ENCODE measurements at places on chromosomes 12 and 14. TPM values are rescaled to one million over a fixed set of nuclear protein-coding genes. Genes with fewer than 3 reads are reported as not detected.

The CCDC38 gene
- total RNA-seq: 0.13 TPM

DNA sequence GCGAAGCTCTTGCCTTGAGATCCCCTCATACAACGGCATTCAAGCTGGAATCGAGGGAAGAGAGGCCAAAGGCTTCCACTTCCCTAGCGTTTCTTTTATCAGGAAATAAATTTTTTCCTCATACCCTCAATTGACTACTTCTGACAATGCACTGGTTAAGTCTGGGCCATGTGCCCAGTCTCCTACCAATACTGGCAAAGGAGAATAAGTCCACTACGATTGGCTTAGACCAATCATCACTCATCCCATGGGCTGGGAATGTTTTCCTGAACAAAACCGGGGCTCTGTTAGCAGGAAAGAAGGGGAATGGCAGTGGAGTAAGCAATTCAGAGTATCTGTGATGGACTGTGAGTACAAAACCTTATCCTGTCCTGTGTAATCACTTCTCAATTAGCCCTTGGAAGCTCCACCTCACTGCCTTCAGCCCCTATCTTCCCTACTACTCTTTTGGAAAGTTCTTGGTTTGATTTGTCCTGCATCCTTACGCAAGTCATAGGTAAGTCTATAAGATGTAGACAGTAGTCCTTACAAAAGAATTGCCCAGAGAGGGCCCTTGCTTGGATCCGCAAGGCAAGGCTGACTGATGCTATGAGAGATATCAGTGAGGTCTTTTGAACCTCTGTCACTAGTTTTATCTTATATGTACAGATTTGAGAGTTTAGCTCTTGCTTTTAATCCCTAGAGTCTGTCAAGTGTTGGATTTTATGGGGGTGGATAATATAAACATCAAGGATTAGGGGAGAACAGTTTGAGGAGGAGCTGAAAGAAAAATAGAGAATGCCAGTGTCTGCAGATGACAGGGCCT lies 36.3 kb upstream of the CDK17 start:
- DNase-seq: no peak

DNA sequence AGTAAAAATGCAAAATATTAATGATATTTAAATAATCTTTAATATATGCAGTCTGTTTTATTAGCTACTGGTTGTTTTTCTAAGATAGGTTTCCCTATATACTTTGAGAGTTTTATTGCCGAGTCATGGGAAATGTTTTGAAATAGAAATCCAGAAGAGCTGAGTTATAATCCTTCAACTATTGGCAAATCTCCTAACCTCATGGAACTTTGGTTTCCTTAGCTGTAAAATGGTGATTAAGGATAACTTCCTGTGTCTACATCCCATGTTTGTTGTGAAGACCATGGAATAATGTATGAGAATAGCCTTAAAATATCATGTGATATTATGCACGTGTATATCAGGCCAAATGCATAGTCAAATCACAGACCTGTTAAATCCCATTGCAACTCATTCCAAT lies 51.0 kb downstream of the UNC79 start:
- DNase-seq: no peak

GRCh38 chr12:93032758-93033157 lies 103.7 kb upstream of the EEA1 start:
- DNase-seq: no peak

DNA sequence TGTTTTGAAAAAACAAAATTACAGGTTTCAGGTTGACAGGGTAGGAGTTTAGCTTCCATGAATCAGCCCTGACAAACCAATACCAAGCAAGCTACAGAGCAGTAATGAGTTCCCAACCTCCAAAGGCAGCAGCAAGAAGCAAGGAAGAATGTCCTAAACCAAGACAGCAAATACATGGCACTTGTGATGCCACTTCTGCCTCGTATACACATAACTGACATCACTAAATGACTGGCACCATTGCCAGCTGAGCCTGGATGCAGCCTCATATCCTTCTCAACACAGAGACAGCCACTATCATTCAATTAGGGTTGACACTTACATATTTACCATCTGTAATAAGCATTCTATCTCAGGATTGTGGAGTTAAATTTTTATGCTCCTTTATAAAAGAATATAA lies 35.0 kb upstream of the MDM1 start:
- DNase-seq: no peak

DNA sequence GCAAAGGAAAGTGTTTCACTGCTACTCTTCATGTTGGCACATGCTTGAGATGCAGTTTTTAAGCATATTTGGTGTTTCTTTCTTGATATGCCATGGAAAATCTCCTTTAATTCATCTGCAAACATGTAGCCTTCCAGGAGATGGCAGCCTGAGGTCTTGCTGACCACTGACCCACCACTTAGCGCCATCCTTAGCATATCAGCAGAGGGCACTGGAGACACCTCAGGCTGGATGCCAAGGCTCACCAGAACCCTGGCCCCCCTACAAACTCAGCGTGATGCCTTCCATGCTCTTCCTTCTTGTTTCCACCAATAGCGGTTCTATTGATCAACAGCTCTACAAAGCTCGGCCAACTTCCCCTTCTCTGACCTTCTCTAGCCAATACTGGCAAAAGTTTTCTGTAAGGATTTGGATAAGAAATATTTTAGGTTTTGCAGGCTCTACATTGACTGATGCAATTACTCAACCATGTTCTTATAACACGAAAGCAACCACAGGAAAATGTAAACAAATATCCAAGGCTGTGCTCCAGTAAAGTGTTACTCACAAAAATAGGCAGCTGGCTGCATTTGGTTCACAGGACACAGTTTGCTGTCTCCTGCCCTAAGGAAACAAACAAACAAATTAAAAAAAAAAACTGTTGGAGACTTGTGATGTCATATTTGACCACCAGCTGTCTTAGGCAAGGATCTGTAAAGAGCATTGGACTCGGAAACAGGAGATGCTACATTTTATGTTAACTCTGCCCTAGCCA lies 209.7 kb downstream of the SLC15A4 start:
- DNase-seq: no peak

DNA sequence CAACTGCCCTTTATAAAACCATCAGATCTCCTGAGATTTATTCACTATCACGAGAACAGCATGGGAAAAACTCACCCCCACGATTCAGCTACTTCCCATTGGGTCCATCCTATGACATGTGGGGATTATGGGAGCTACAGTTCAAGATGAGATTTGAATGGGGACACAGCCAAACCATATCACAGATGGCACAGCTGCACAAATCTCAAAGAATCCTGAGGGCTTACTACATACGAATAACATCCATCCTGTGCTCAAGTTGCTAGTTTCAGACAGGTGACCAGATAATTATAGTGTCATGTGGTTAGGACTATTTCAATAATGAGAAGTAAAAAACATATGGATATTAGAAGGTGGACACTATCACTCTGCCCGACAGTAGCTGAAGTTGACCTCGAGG lies 211.2 kb downstream of the NUAK1 start:
- DNase-seq: no peak

GRCh38 chr12:108320507-108321293 lies 18.4 kb downstream of the CMKLR1 start:
- DNase-seq: no peak

GRCh38 chr12:66733321-66733720 lies 54.4 kb upstream of the GRIP1 start:
- no peak for DNase-seq

DNA sequence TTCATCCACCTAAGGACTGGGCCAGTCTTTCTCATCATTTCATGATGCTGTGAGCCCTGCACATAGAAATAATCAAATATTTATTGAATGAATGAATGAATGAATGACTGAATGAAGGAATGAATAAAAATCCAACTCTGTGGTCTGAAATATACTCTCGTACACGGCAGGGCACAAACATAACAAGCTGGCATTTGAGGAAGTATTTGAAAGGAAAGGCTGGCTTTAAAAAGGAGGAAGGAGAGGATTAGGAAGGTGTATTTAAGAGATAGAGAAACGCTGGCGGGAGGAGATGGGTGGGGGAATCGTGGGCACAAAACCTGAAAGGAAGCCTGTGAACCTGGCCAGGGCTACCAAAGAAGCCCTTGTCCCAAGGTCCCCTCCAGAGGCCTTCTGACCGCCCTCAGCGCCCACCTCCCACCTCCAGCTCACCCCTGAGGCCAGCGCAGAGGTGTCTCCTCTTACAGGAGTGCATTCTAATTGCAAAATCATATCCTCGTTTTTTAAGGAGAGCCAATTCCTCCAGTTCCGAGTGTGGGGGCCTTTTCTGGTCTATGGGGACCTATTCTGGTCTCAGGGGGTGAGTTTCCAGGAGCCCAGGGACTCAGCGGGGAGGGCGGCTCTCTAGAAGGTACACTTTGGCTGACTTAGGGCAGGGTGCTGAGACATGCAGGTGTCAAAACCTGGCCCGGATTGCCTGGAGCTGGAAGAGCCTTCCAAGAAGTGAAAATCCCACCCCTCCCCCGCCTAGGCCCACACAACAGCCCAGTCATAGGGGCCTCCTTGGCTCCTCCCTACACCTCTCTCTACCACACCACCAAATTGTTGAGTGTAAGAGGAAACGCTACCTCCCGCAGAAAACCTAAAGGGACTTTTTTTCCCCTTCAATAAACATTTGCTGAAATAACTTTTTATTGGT lies 8.7 kb upstream of the JDP2 start:
- DNase-seq: peak; percentile 37

DNA sequence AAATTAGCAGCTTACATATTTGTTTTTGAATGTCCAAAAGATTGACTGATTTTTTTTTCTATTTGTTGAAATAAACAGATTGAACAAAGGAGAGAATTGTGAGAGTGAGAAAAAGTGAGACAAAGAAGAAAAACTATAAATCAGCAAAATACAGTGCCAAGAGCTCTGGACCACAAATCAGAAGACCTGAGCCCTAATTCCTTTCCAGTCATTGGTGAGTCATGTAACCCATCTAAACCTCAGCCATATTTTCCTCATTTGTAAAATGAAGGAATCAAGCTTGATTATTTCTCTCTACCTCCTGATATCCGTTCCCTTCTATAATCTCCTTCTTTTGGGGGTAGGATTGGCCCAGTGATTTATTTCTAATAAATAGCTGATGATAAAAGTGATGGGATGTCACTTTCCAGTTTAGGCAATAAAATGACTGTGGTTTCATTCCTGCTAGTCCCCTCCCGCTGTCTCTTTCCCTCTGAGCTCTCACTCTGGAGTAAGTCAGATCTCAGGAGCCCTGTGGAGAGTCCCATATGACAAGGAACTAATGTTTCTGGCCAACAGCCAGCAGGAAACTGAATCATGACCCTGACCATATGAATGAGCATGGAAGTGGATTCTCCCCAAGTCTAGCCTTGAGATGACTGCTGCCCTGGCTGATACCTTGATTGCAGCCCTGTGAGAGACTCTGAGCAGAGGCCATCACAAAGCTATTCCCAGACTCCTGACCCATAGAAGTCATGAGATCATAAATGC lies 218.9 kb downstream of the ACSS3 start:
- DNase-seq: peak; percentile 58

DNA sequence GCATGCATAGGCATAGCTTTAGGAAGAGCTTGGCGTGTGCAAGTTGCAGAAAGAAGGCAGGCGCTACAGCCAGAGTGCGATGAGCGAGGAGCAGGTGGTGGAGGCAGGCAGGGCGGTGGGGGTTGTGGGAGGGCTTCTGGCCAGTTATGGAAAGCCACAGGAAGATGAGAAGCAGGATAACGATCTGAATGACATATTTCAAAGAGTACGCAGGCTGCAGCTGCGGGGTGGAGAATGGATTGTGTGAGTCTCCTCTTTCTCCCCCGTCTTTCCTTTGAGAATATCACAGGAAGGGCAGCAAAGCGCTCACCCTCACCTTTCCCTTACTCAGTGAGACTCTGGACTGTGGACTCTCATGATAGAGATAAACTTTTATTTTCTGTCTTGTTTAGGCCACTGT lies 48.7 kb upstream of the PLXNC1 start:
- no peak for DNase-seq

DNA sequence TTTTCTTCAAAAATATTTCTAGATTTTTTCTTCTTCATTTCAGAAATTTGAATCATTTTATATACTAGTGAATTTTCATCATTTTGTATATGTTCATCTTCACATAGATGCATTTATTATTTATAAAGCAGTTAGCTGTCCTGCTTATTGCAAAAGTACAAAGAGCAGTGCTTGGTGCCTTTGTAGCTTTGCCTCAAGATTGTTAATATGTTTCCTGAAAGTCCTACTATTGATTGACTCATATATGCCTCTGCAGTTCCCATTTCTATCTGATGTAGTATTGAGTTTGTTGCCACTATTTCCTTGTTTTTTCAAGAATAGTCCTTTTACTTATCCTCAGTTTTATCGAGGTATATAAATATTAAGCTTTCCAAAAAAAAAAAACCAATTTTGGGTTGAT lies 89.7 kb downstream of the PDE3A start:
- DNase-seq: no peak

Measured in bronchial epithelial cell (primary cell).